Uterine smooth muscle cell (primary cell): ENCODE measurements at places on chromosomes 1 and 21. TPM values are rescaled to one million over a fixed set of nuclear protein-coding genes. Genes with fewer than 3 reads are reported as not detected.

KRTAP19-4 gene
- not detected in 2 replicates for total RNA-seq

TRIM17 gene
- total RNA-seq: 0.25 and 0.33 TPM in 2 replicates

SLC6A9 gene
- 2.3 and 7.6 TPM in 2 replicates for total RNA-seq

SLAMF6 gene
- total RNA-seq: not detected in 2 replicates

OR2G6 gene
- total RNA-seq: not detected in 2 replicates

TRAF5 gene
- 13.3 and 15.2 TPM in 2 replicates for total RNA-seq

GJA9 gene
- 0.11 and 0.12 TPM in 2 replicates for total RNA-seq

SLC45A1 gene
- 1.00 and 1.5 TPM in 2 replicates for total RNA-seq

MEX3A gene
- total RNA-seq: 0.89 and 1.7 TPM in 2 replicates

GABPA gene
- total RNA-seq: 29.3 and 32.9 TPM in 2 replicates

EDARADD gene
- 0.25 and 0.55 TPM in 2 replicates for total RNA-seq

GJA5 gene
- 0.44 and 0.50 TPM in 2 replicates for total RNA-seq

FHAD1 gene
- total RNA-seq: 0.50 and 0.55 TPM in 2 replicates

ORC1 gene
- total RNA-seq: 3.4 and 13.4 TPM in 2 replicates
